ENCODE measurements at places on chromosomes 12 and 14.

- DNase-seq: no peak
Measured at GRCh38 chr14:91732859-91733477, 1.1 kb upstream of the CATSPERB start.

DNA sequence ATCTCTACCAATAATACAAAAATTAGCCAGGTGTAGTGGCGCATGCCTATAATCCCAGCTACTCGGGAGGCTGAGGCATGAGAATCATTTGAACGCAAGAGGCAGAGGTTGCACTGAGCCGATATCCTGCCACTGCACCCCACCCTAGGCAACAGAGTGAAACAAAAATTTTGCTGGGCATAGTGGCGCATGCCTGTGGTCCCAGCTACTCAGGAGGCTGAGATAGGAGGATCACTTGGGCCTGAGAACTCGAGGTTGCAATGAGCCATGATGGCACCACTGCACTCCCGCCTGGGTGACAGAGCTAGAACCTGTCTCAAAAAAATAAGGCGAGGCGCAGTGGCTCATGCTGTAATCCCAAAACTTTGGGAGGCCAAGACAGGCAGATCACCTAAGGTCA, 9.5 kb downstream of the ATXN2 start:
- DNase-seq: no peak

DNA sequence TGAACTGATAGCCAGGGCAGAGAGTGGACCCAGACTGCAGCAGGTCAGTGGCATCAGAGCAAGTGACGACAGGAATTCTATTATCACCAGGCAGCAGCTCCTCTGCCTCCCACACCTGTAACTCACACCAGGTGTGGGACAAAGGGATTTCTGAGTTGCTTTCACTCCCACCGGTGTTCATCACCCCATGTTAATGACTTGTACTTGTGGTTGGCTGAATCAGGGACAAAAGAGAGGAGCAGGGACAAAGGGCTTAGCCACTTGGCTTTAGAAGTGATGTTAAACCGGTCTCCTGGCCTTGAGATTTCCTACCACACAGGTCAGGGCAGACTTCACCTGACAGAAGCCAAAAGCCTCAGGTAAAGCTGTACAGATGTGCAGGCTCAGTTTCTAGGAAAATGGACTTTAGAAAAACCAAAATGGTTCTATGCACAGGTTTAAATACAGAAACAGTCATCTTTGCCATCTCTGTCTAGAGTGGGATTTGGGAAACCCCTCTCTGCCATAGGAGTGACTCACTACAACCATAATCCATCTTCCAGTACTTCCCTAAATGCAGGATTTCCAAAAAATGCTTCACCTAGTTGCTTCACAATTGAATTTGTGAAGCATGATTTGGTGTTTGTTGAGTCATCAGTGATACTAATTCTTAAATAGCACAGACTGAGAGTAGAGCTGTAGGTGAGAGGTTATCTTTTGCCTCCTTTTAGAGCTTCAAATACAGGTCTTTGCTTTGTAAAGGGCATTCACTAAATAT, 158.5 kb downstream of the PRKCH start:
- DNase-seq: no peak

DNA sequence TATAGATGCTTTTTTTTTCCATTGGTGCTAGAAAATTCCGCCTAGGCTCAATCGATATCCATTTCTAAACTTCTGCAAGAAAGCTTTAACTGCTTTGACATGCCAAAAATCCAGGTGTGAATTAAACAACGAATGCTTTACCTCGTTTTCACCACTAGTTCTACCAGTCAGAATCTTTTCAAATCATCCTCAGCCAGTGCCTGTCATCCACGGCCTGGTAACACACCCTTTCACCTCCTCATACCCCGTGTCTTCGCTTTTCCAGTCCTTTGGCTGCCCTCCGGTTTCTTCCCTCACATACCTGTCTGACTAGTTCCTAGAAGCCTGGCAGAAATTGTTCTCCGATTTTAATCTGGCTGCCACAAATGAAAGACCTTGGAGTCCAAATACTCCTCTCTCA, 1.4 kb upstream of the PHC1 start:
- DNase-seq: peak; percentile 6

- peak; percentile 8 for DNase-seq
Measured at GRCh38 chr14:76644855-76645518, 116.3 kb upstream of the VASH1 start.

DNA sequence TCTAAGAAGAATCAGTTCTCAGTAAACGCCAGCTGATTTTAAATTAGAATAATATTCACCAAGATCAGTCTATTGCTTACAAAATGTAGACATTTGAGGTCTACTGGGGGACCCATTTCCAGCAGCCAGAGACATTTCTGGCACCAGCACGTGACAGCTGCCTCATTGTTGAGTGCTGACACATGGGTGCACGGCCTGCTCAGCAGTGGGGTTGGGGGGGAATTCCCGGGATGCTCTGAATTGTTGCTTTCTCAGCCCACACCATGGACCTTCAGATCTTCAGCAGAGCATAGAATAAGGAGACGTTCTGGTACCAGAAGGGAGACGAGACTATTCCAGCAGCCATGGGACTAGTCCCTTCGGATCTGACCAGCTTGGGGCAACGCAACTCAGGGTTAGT, 18.3 kb downstream of the PLEKHG7 start:
- DNase-seq: no peak

- DNase-seq: no peak
Measured at GRCh38 chr14:39367387-39367751, 64.9 kb downstream of the FBXO33 start.

GRCh38 chr14:69484444-69485314, at the start of gene PLEKHD1:
PLEKHD1 (plus strand) TSS chr14:69484728; CDS start chr14:69484966, 238 bp downstream.
- DNase-seq: no peak

- no peak for DNase-seq
Measured at GRCh38 chr14:58919217-58919616, 269.2 kb upstream of the DAAM1 start.

- no peak for DNase-seq
Measured at GRCh38 chr14:30559638-30560091, 707 bp downstream of the G2E3 start.

DNA sequence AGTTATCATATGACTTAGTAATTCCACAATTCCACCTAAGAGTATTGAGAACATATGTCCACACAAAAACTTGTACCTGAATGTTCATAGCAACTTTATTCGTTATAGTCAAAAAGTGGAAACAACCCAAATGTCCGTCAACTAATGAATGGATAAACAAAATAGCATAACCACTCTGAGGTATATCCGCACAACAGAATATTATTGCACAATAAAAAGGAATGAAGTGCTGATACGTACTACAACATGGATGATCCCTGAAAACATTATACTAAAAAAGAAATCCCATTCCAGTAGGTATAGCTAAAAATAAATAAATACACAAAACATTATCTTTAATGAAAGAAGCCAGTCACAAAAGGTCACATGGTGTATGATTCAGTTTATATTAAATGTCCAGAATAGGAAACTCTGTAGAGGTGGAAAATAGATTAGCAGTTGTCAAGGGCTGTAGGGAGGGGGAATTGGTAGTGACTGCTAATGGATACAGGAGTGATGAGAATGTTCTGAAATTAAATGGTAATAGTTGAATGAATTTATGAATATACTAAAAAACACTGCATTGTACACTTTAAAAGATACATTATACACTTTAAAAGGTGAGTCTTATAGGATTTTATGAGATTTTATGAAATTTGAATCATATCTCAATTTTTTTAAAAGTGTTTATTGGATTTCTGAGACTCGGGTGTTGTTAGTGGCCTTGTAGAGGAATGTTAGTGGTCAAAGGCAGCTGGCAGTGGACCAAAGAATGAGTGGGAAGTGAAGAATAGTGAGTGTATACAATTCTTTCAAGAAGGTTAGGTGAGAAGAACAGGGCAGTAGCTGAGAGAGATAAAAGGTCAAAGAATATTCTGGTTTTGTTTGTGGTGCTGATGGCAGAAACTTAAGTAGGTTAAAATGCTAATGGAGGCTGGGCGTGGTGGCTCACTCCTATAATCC, 36.3 kb upstream of the BAZ1A start:
- DNase-seq: no peak

- no peak for DNase-seq
Measured at GRCh38 chr12:58086930-58087329, 145.6 kb downstream of the ATP23 start.

GRCh38 chr12:54593135-54593534, 4.7 kb upstream of the PPP1R1A start:
- DNase-seq: no peak

GRCh38 chr12:10058387-10058786, 27.9 kb downstream of the CLEC9A start:
- no peak for DNase-seq

- no peak for DNase-seq
Measured at GRCh38 chr14:82313889-82314288, 780.2 kb upstream of the SEL1L start.

DNA sequence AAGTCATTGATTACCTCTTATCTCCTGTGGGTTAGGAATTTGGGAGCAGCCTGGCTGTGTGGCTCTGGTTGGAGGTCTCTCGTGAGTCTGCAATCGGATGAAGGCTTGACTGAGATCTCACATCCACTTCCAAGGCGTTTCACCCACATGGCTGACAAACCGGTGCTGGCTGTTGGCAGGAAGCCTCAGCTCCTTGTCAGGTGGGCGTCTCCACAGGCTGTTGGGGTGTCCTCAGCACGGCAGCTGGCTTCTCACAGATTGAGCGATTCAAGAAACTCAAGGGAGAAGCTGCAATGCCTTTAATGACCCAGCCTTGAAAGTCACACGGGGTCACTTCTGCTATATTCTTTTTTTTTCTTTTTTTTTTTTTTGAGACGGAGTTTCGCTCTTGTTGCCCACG, 28.6 kb upstream of the CORO1C start:
- DNase-seq: no peak

DNA sequence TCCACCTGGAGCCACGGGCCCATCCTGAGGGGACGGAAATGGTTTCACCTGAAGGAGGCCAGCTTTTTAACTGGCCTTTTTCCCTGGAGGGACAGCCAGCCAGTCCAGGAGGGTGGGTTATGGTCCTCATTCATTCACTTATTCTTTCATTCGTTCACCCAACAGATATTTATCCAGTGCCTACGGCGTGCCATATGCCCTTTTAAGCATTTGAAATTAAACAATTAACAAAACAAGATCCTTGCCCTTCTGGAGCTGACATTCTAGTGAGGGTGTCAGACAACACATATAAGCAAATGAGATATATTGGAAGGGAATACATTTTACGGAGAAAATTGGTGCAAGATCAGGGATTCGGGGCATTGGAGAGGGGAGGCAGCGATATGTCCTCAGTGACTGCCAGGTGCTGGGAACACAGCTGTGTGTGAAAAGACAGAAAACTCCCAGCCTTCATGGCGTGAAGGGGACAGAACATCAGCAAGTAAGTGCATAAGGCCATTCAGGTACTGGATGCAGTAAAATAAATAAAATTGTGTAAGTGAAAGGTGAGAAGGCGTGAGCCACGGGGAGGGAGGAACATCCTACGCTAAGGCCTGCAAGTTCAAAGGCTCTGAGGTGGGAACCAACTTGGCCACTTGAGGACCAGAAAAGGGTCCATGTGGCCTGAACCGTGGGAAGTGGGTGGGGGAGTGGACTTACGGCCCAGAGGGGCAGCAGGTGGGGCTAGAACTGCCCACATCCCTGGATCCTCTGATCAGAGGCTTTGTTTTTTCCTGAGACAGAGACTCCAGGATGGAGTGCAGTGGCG, 684 bp upstream of the ABCB9 start:
- no peak for DNase-seq

DNA sequence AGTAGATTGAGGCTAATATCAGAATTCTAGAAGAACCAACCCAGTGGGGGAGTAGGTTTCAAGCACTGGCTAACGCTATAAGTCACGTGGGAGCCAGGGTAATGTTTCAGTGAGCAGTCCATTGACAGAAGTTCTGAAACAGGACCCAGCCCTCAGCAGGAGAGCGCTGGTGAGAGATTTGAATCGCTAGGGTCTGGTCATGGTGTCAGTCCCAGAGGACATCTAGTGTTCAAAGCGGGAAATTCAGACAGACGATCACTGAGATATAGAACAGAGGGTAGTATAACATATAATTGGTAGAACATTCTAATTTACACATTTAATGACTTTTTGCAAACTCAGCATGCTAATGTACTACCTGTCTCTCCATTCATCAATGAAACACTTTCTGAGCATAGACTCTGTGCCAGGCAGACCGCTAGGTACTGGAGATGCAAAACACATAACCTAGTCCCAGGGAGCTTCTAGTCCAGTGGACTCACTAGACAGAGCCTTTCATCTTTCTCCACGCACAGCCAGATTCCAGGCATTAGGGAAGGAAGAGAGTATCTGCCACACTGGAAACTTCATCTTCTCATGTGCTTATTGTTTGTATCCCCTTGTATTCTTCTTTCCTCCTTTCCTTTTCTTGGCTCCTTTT, 35.4 kb upstream of the RNASE3 start:
- DNase-seq: peak; percentile 66
